ENCODE measurements at places on chromosomes 13 and 19.
A peak's percentile ranks its signal among the peaks of the same experiment; 100 is the strongest.

DNA sequence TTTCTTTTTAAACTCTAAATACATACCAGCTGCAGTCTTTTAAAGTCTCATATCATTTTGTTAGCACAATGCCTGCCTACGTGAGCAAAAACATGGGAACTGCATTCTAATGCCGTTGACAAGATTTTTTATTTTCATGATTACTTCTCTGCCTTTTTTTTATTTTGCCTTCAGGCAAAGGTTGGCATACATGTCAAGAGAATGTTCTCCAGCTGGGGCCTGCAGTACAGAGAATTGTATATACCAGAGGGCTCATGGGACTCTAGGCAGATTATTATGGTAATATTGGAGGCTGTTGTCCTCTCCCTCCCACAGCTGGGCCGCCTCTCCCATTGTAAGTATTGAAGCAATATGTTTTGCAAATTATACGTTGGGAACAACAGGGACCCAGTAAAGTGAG lies 53.9 kb upstream of the OBI1 start:
- no peak for DNase-seq

DNA sequence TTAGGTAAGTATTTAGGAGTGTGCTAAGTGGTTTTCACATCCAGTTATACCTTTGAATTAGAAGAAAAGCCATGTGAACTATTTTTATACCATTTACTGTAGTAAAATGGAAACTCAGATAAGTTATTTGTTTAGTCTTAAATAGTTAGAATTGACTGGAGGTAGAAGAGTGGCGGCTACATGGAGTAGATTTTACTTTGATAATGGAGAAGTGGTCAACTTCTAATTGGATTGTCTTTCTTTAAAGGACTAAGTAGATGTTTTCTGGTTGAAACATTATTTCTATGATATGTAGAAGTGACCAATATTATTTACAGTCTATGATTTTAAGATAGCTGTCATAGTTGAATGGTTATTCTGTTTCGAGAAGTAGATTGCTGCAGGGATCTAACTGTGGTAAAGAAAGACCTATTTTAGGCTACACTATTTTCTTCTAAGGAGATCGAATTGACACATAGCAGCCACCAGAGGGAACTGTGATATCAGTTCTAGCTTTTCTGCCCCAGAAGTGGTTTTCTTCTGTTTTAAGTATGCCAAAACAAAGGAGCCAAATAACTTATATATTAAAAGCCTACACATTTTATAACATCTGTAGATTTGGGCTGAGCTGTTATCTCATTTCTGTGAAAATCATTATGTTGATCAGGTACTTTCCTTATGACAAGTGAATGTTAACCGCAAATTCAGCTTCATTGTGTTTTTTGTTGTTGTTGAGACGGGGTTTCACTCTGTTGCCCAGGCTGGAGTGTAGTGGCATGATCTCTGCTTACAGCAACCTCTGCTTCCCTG lies 26.1 kb downstream of the ZMYM2 start:
- peak; percentile 22 for DNase-seq

DNA sequence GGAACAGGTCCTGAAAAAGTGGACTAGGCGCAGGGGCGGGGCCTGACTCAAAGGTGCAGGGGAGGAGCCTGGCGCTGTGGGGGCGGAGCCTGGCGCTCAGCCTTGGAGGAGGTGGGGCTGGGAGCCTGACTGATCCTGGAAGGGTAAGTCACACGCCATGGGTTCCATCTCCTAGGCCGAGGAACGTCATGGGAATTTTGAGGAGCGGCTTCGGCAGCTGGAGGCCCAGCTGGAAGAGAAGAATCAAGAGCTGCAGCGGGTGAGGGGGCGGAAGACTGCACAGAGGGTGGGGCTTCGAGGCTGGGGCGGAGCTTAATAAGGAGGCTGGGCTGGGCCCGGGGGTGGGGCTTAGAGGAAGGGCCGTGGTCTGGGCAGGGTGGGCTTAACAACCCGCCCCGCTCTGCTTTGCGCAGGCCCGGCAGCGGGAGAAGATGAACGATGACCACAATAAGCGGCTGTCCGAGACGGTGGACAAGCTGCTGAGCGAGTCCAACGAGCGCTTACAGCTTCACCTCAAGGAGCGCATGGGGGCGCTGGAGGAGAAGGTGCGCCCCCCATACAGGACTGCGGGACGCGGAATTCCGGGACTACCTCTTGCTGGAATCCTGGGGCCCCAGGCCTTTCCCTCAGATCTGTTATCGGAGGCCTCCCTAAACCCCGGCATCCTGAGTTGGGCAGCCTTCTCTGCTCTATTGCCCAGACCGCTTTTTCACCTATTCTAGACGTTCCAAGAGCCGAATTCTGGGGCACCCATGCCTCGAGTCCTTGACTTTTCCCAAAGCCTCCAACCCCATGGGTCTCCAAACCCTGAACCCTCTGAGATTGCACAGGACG lies 14.5 kb downstream of the PPFIA3 start:
- no peak for DNase-seq

DNA sequence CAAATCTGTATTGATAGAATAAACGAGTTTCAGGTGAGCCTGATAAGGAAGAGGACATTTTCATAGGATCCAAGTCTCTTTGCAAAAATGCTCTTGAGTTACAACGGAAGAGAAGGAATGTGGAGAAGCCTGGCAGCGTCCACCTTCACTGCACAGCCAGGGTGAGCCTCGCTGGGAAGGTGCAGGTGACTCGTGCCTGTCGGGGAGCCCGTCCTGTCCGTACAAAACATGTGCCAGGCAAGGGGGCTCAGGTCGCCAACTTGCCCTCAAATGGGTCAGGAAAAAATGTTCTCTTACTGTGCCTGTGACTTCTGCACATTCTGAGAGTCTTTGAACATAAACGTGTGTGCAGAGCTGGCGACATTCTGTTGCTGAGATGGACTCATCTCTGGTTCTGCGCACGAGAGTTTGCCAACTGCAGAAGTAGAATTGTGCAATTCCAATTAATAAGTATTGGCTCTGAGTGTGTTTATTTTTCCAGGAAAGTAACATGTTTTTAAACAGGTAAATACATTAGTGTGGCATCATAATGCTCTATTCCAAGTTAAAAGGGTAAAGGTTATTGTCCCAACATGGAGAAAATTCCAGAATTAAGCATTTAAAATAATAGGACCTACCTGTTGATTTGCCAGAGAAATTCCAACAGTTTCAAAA lies 28.6 kb downstream of the NAXD start:
- DNase-seq: no peak

GRCh38 chr13:49855930-49856329 lies 63.4 kb upstream of the KPNA3 start:
- no peak for DNase-seq

DNA sequence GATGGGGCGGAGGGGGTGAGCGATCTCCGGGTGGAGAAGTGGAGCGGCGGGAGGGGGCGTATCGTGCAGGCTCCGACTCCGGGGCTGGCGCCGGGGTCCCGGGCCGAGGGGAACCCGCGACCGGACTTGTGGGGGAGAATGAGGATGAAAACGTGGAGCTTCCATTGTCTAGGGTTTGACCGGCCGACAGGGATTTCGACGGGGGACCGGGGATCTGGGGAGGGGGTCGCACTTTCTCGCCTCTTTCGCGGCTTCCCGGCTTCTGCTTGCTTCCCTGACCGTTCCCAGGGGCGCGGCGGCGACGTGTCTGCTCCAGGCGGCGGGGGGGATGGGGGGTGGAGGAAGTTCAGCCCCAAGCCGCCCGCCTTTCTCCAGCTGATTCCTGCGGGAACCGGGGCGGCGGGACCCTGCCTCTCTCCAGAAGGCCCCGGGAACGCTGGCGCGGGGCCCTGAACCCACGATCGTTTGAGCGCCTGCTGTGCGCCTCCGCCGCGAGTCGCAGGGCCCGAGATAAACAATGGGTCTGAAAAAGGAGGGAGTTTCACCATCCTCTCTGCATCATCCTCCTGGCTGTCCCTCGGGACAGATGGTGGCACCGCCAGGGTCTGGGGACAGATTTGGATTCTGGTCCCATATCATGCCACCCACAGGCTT lies 790 bp downstream of the TPM4 start:
- no peak for DNase-seq
